ENCODE measurements at places on chromosomes 13 and 19. TPM values are rescaled to one million over a fixed set of nuclear protein-coding genes. Genes with fewer than 3 reads are reported as not detected.
A peak's percentile ranks its signal among the peaks of the same experiment; 100 is the strongest.

The SF3A2 gene
- total RNA-seq = 20.9 TPM

The AMER2 gene
- total RNA-seq = not detected

The EDNRB gene
- not detected for total RNA-seq

The SIGLEC10 gene
- not detected for total RNA-seq

The C1QTNF9B gene
- not detected for total RNA-seq

- no peak for DNase-seq
- H3K27ac ChIP-seq = no peak overlapping the region
- peaks cover 72% of the 10 kb centered on the region for H3K27me3 ChIP-seq
- no peaks in the 10 kb centered on the region for H3K36me3 ChIP-seq
- peak overlapping the region; percentile 63 for H3K4me3 ChIP-seq
These were observed 15.9 kb upstream of the RNF17 start for GRCh38 chr13:24748061-24748400.

DNA sequence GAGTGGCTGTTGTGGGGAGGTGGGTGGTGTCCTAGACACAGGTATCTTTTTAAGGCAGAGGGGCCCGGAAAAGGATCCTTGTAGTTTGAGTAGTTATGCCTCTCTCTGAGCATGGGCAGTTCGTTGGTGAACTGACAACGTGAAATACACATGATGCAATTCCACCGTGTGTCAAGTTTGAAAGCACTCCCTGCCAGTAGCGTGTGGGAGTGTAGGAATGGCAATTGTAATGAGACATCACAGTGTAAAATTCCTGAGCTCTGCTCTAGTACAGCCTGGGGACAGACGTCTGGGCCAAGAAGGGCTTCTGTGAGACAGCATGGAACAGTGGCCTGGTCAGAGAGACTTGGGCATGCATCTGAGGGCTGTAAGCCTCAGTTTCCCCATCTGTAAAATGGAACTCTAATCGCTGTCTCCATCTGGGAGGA is 10.4 kb upstream of the ASF1B start:
- no peaks in the 10 kb centered on the region for H3K36me3 ChIP-seq
- H3K4me3 ChIP-seq = no peak overlapping the region
- peak overlapping the region; percentile 88 for H3K27ac ChIP-seq
- H3K4me1 ChIP-seq = peaks cover 31% of the 10 kb centered on the region
- H3K27me3 ChIP-seq = no peaks in the 10 kb centered on the region

- H3K27me3 ChIP-seq = no peaks in the 10 kb centered on the region
- DNase-seq = no peak
- H3K36me3 ChIP-seq = no peaks in the 10 kb centered on the region
These were observed 3.5 kb downstream of the IRGC start for GRCh38 chr19:43719378-43719868.

- H3K27ac ChIP-seq = no peak overlapping the region
- no peaks in the 10 kb centered on the region for H3K27me3 ChIP-seq
- no peak for DNase-seq
- no peak overlapping the region for H3K4me3 ChIP-seq
These were observed 1392.0 kb upstream of the ATXN8OS start for GRCh38 chr13:68715651-68716050.

DNA sequence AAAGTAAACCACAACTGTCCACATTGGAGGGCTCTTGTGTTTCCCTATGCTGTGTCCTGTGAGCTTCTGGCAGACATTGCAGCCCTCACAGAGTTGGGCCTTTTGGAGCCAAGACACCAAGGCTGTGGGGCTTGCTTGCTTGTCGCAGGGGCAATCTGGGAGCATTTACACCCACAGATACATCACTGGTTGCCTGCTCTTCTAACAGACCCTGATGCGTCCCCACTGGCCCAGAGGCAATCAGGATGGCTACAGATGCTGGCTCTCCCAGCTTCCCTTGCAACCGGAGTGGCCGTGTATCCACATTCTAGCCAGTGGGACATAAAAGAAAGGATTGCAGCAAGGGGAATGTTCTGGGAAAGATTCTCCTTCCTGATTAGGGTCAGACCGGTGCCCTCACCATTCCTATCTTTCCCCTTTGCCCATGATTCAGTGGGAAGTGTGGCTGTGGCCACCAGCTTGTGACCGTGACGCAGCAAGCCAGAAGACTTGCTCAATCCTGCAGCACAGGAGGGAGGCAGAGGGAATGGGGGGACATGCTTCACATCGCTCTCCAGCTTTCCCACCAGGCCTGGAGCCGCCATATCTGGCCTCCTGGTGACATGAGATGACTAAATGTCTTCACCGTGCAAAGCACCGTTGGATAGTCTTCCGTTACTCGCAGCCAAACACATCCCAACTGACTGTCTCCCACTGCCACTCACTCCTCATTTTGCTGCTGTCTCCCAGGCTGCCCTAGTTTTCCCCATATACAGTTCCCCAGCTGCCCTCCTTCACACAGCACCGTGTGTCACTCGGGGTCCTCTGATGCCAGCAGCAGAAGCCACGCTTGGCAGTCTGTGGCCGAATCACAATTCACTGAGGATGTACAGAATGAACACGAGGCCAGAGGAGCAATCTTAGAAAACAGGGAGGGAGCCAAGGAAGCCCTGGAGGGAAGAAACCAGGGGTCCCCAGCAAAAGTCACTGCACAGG is 151.0 kb downstream of the DPF1 start:
- no peak overlapping the region for H3K27ac ChIP-seq

GRCh38 chr13:99827011-99827772 is 144.4 kb downstream of the ZIC5 start:
- no peak overlapping the region for H3K27ac ChIP-seq
- H3K4me3 ChIP-seq = no peak overlapping the region
- H3K36me3 ChIP-seq = no peaks in the 10 kb centered on the region
- no peaks in the 10 kb centered on the region for H3K27me3 ChIP-seq
- no peak for DNase-seq
- no peaks in the 10 kb centered on the region for H3K4me1 ChIP-seq

- no peak overlapping the region for H3K4me3 ChIP-seq
- no peaks in the 10 kb centered on the region for H3K36me3 ChIP-seq
- no peak for DNase-seq
- H3K4me1 ChIP-seq = no peaks in the 10 kb centered on the region
- no peak overlapping the region for H3K27ac ChIP-seq
- H3K27me3 ChIP-seq = no peaks in the 10 kb centered on the region
These were observed 111.5 kb upstream of the ZNF507 start for GRCh38 chr19:32233885-32234284.

DNA sequence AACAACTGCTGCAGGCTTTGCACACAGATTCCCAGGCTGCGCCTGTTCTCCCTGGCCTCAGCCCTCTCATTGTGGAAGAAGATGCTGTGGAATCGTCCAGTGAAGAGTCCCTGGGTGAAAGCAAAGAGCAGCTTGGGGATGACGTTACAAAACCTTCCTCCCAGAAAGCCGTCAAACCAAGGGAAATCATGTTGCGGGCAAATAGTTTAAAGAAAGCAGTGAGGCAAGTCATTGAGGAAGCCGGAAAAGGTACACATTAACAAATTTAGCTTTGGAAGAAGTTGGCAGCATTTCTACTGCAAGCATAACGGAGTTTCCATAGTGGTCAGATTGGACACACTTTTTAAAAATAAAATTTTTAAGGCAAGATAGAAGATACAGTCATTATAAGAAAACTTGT is 82.9 kb upstream of the AKAP11 start:
- DNase-seq = no peak
- H3K27ac ChIP-seq = no peak overlapping the region
- H3K36me3 ChIP-seq = peaks cover 30% of the 10 kb centered on the region
- H3K27me3 ChIP-seq = no peaks in the 10 kb centered on the region

DNA sequence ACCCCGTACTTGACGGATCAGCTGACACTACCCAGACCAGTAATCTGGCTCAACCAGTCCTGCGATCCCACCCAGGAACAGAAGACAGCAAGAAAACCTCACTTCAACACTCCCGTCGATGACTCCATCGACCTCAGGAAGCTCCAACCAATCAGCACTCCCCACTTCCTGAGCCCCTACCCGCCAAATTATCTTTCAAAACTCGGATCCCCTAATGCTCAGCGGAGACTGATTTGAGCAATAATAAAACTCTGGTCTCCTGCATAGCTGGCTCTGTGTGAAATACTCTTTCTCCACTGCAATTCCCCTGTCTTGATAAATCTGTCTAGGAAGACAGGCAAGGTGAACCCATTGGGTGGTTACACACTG is 1.2 kb downstream of the LSM4 start:
- DNase-seq = peak; percentile 55
- peak overlapping the region; percentile 81 for H3K4me3 ChIP-seq

DNA sequence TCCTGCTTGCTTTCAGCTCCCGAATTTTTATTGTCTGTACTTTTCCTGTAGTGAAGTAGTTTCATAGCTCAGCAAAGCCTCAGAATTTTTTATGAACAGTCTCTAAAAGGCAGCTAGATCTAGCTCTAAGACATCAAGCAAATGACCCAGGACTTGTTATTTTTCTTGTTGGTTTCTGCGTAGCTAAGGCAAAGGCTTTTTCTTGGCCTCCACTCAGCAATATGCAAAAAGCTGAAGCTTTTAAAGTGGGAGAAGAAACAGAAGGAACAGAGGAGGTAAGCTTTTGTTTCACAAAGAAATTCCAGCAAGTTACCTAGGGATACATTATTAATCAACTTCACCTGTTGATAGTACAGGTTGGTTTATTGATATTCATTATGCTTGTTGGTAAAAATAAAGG is 235.9 kb downstream of the PCDH20 start:
- no peak overlapping the region for H3K4me3 ChIP-seq
- no peaks in the 10 kb centered on the region for H3K36me3 ChIP-seq
- DNase-seq = no peak
- H3K4me1 ChIP-seq = no peaks in the 10 kb centered on the region
- no peaks in the 10 kb centered on the region for H3K27me3 ChIP-seq
- H3K27ac ChIP-seq = no peak overlapping the region

- no peaks in the 10 kb centered on the region for H3K4me1 ChIP-seq
- DNase-seq = peak; percentile 38
- H3K36me3 ChIP-seq = no peaks in the 10 kb centered on the region
- peaks cover 9% of the 10 kb centered on the region for H3K27me3 ChIP-seq
These were observed 13.6 kb downstream of the LCP1 start for GRCh38 chr13:46168341-46168740.

DNA sequence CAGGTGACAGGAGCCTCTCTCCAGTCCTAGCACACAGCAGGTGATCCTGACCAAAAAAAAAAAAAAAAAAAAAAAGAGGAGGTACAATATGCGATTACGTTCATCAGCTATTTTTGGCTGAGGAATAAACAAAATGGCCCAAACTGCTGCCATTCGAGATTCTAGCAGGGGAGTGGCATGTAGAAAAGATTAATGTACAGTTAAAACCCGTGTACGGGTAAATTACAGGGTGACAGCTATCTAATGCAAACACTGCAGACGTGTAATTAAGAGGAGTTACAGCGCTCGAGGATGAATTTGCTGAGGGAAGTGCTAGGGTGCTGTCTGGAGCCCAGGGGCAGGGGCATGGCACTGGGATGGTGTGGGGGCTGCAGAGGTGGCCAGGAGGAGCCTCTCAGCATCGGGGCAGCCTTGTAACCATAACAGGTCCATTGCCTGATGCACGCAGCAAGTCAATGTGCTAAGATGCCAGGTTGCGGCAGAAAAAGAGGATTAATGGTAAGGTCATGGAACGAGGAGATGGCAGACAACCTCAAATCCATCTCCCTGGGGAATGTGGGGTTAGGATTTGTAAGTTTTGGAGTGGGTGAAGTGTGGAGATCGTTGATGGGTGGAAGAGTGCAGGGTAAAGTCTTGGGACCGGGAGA is 17.4 kb downstream of the CHST8 start:
- no peaks in the 10 kb centered on the region for H3K4me1 ChIP-seq
- H3K36me3 ChIP-seq = no peaks in the 10 kb centered on the region
- no peak overlapping the region for H3K27ac ChIP-seq
- H3K4me3 ChIP-seq = no peak overlapping the region
- DNase-seq = no peak
- 0 out of 2 replicates have a peak, but pooled peaks cover 6% of the 10 kb centered on the region for H3K27me3 ChIP-seq
